Activated naive CD8-positive, alpha-beta T cell treated with anti-CD3 and anti-CD28 coated beads for 36 hours (primary cell): ENCODE measurements at places on chromosomes 2 and 18.

DNA sequence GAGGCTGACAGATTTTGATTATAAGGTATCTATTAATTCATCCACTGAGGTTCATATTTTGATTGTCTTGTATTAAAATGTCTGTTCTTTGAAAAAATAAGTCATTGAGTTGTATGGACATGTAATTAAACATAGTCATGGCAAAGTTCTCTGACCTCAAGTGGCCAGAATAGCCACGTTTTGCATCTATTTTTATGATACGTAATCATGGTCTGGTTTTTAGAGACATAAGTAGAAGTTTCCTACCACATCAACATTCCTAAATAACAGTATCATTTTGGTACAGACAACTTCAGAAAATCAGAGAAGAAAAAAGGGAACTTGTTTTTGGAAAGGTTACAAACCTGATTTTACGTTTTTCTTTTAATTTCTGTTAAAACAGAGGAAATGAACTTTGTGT lies 47.6 kb downstream of the COL5A2 start:
- no peaks in the 10 kb centered on the region for H3K4me1 ChIP-seq
- H3K27me3 ChIP-seq = peaks cover 11% of the 10 kb centered on the region
- H3K36me3 ChIP-seq = peaks cover 4% of the 10 kb centered on the region
- H3K27ac ChIP-seq = no peak overlapping the region
- no peak overlapping the region for H3K4me3 ChIP-seq

GRCh38 chr18:9926223-9926894 lies 12.5 kb downstream of the VAPA start:
- no peak overlapping the region for H3K4me3 ChIP-seq
- DNase-seq = no peak
- peaks cover 1% of the 10 kb centered on the region for H3K36me3 ChIP-seq
- no peaks in the 10 kb centered on the region for H3K27me3 ChIP-seq
- peaks cover 72% of the 10 kb centered on the region for H3K4me1 ChIP-seq

DNA sequence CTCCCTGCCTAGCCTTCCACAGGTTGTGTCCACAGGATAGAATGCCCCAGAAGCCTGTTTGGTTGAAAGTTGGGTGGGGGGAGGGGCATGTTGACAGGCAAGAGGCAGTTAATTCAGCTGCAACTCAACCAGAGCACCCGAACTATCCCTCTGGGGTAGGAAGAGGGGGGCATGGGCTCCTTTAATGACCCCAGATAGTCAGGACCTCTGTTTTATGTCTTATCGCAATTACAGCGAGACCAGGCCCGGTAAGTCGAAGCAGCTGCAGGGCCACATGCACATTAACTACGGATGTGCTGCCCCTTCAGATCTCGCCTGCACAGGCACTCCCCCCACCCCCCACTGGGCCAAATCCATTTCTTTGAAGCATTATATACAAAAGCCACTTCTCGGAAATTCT lies 363.8 kb upstream of the HNRNPA3 start:
- no peak overlapping the region for H3K4me3 ChIP-seq
- no peak overlapping the region for H3K27ac ChIP-seq
- no peaks in the 10 kb centered on the region for H3K36me3 ChIP-seq
- H3K27me3 ChIP-seq = no peaks in the 10 kb centered on the region

GRCh38 chr2:234841321-234842015 lies 110.3 kb upstream of the SH3BP4 start:
- H3K27me3 ChIP-seq = peaks cover 4% of the 10 kb centered on the region
- H3K27ac ChIP-seq = no peak overlapping the region
- H3K4me3 ChIP-seq = no peak overlapping the region
- no peaks in the 10 kb centered on the region for H3K36me3 ChIP-seq

GRCh38 chr2:173239644-173240043 lies 115.0 kb upstream of the CDCA7 start:
- H3K4me1 ChIP-seq = peaks cover 4% of the 10 kb centered on the region
- no peaks in the 10 kb centered on the region for H3K36me3 ChIP-seq
- DNase-seq = peak; percentile 29
- H3K27me3 ChIP-seq = peaks cover 7% of the 10 kb centered on the region
- H3K4me3 ChIP-seq = no peak overlapping the region
- no peak overlapping the region for H3K27ac ChIP-seq

- H3K27ac ChIP-seq = no peak overlapping the region
- no peak for DNase-seq
- H3K4me3 ChIP-seq = no peak overlapping the region
- no peaks in the 10 kb centered on the region for H3K4me1 ChIP-seq
- H3K36me3 ChIP-seq = no peaks in the 10 kb centered on the region
- H3K27me3 ChIP-seq = peaks cover 8% of the 10 kb centered on the region
These were observed 24.7 kb upstream of the NAGK start for GRCh38 chr2:71043531-71044407.

DNA sequence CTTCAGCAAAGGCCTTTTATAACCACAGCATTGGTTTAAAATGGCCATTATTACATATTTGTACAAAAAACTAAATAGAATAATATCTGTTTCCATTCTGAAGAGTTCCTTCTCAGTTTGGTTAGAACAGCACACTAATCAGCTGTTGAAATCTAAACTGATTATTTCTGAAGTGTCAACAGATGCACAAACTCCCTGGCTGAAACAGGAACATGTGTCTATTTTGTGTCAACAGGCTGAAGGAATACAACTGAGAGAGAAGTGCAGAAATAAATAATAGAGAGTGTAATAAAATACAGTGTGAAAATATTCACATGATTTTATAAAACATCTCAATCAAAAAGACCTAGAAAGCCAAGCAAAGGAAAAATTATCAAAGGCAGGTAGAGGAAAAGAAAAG lies 29.7 kb downstream of the IKZF2 start:
- no peak overlapping the region for H3K4me3 ChIP-seq
- H3K27me3 ChIP-seq = no peaks in the 10 kb centered on the region
- no peak overlapping the region for H3K27ac ChIP-seq
- peaks cover 57% of the 10 kb centered on the region for H3K4me1 ChIP-seq

GRCh38 chr2:218567797-218568189 lies 358 bp downstream of the USP37 start:
- peaks cover 53% of the 10 kb centered on the region for H3K36me3 ChIP-seq
- H3K27ac ChIP-seq = peak overlapping the region; percentile 100
- peak overlapping the region; percentile 95 for H3K4me3 ChIP-seq
- H3K4me1 ChIP-seq = peaks cover 42% of the 10 kb centered on the region

DNA sequence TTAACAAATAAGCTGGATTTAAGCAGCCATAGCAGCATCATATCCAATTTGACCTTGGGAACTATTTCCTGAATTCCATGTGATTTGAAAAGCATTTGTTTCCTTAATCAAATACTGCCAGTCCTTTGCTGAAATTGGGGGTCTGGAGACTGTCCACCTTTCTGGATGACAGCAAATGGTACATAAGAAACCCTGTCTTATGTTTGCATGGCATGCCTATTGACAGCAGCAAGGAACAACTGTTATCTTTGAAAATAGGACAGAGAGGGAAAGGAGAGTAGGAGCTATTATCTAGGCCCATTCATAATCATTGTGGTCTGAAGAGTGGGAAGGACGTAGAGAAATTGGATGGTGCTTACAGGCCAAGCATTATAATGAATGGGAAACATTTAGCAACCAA lies 129.2 kb upstream of the CTNNA2 start:
- no peaks in the 10 kb centered on the region for H3K36me3 ChIP-seq
- H3K4me1 ChIP-seq = no peaks in the 10 kb centered on the region
- no peaks in the 10 kb centered on the region for H3K27me3 ChIP-seq
- no peak overlapping the region for H3K27ac ChIP-seq
- no peak overlapping the region for H3K4me3 ChIP-seq
- DNase-seq = no peak

DNA sequence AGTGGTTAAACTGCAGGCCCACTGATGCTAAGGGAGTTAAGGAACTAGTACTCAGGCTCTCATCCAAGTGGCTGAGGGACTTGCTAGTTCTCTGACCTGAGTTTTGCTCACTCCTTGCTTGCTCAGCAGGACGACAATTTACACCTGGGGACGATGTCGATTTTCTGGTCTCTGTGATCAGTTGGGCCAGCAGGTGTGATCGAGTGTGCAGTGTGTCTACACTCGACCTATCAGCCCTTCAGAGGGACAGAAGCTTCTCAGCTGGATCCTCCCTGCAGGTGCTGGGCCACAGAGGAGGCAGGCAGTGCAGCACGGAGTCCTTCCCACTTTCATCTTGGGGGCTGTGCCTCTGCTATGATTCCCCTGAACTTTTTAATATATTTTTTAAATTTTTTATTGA lies 71.5 kb downstream of the KCNS3 start:
- H3K36me3 ChIP-seq = no peaks in the 10 kb centered on the region
- no peak for DNase-seq
- H3K4me3 ChIP-seq = no peak overlapping the region

DNA sequence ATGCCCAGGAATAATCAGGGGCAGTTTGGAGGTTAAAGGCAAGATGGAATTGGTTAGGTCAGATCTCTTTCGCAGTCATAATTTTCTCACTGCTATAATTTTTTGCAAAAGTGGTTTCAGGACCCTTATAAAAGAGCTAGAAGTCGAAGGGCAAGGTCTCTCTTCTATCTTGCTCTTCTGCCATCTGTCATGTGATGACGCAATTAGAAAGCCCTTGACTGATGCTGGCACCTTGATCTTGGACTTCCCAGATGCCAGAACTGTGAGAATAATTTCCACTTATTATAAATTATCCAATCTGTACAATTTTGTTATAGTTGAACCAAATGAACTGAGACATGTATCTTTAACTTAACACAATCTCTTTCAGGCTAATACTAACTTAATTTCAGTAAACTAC lies 6.3 kb upstream of the RALBP1 start:
- no peak for DNase-seq
- H3K27me3 ChIP-seq = no peaks in the 10 kb centered on the region
- H3K4me1 ChIP-seq = peaks cover 4% of the 10 kb centered on the region
- peaks cover 4% of the 10 kb centered on the region for H3K36me3 ChIP-seq

DNA sequence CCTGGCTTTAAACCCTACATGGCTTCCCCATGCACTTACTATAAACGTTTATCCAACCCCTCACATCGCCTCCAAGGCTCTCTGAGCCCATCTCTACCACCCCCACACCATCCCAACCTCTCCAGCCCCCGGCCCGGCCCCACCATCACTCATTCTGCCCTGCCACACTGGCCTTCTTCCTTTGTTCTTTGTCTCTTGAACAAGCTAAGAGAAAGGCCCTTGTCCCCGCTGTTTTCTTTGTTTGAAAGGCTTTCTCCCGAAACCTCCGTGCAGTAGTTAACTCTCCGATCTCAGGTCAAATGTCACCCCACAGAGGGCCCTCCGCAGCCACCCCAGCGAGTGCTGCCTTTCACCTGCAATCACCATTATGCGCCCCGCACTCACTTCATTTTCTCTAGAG lies 100.4 kb downstream of the AFF3 start:
- no peaks in the 10 kb centered on the region for H3K4me1 ChIP-seq
- no peak for DNase-seq
- H3K4me3 ChIP-seq = no peak overlapping the region
- H3K27me3 ChIP-seq = peaks cover 4% of the 10 kb centered on the region
- no peaks in the 10 kb centered on the region for H3K36me3 ChIP-seq

DNA sequence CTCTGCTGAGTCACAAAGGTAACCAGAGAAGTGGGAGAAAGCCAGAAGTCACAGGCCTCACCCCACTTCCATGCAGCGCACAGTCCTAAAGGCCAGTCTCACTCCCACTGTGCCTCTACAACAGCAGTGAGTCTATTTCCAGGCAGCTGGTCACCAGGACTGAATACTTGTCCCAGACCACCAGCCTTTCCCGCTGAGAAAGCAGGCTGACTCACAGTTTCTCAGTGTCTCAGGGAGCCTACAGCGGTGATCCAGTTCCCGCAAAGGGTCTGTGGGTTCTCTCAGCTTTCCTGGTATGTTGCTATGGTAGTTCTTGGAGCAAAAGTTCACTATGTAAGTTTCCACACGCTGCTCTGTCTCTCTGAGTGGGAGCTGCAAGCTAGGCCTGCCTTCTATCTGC lies 622.5 kb downstream of the RNF144A start:
- no peaks in the 10 kb centered on the region for H3K27me3 ChIP-seq
- H3K36me3 ChIP-seq = peaks cover 59% of the 10 kb centered on the region
- peaks cover 43% of the 10 kb centered on the region for H3K4me1 ChIP-seq
- no peak overlapping the region for H3K4me3 ChIP-seq

DNA sequence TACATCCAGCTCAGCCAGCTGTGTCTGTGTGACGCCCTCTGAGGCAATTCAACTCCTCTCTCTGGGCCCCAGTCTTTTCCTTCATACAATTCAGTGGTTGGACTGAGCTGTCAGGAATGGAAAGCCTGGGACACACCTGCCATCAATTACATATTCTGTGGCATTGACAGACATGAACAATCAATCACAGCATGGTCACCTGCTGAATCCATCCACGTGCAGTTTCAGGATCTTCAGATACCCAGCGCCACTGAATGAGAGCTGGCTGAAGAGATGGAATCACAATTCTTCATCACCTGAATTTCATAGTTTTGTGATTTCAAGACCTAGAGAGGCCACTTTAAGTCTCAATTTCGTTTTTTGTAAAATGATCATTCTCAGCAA lies 5.1 kb downstream of the ADRA2B start:
- H3K27ac ChIP-seq = no peak overlapping the region
- no peak overlapping the region for H3K4me3 ChIP-seq
- DNase-seq = no peak

GRCh38 chr2:158650646-158651357 lies 144.3 kb upstream of the DAPL1 start:
- no peak overlapping the region for H3K4me3 ChIP-seq
- no peaks in the 10 kb centered on the region for H3K27me3 ChIP-seq
- H3K36me3 ChIP-seq = peaks cover 2% of the 10 kb centered on the region

- no peaks in the 10 kb centered on the region for H3K36me3 ChIP-seq
- H3K27ac ChIP-seq = no peak overlapping the region
- H3K4me3 ChIP-seq = no peak overlapping the region
- no peak for DNase-seq
These were observed 25.5 kb downstream of the GCG start for GRCh38 chr2:162126527-162126926.

- H3K4me1 ChIP-seq = peaks cover 86% of the 10 kb centered on the region
- no peaks in the 10 kb centered on the region for H3K27me3 ChIP-seq
- H3K27ac ChIP-seq = peak overlapping the region; percentile 17
- DNase-seq = peak; percentile 44
These were observed 5.0 kb downstream of the MGAT5 start for GRCh38 chr2:134258684-134259388.

DNA sequence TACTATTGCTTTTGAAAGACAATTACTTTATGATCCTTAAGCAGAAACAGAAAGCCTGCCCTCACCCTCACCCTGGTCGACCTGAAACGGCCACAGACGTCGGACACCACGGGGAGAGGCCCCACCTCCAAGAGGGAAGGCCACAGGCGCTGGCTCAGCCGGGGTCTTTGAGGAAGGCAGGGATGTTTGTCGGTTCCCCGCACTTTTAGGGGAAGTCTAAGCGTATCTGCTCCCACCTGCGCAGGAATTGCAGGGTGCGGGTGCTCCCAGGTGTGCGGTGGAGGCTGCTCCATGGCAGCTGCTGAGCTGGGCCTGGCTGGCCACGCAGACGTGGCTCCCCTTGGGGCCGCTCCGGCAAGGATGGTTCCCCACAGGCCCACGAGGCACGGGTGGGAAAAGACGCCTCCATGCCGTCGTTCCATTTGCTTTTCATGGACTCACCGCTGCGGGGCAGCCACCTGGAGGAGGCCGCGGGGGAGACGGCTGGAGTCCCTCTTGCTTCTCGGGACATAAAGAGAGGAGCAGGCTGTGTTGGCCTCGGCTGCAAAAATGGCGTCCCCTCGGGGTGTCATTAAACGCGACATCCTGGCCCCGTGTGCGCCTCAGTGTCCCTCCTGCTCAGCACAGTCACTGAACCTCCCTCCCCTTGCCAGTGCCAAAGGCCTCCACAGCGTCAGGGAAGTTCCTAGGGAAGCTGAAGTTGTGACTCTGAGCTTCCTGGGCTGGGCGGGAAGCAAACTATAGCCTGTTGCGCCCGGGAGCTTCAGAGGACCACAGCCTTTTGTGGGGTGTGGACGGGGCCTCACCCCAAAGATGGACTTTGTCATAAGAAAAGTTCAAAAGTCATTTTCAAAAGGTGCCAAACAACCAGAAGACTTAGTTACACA lies 63.4 kb downstream of the NFATC1 start:
- H3K27me3 ChIP-seq = no peaks in the 10 kb centered on the region
- H3K4me1 ChIP-seq = peaks cover 9% of the 10 kb centered on the region
- H3K4me3 ChIP-seq = no peak overlapping the region
